ENCODE measurements at places on chromosomes 4 and X. TPM values are rescaled to one million over a fixed set of nuclear protein-coding genes. Genes with fewer than 3 reads are reported as not detected.

Gene GAK
- total RNA-seq: 77.1 TPM

Gene CT55
- total RNA-seq: not detected

Gene ARHGAP6
- total RNA-seq: 0.39 TPM

Gene TCEAL6
- not detected for total RNA-seq

Gene TLR2
- 0.13 TPM for total RNA-seq

Gene PF4V1
- not detected for total RNA-seq

Gene NIPAL1
- 0.39 TPM for total RNA-seq

All from dermis microvascular lymphatic vessel endothelial cell (primary cell).